ENCODE measurements at places on chromosomes 13 and 19. TPM values are rescaled to one million over a fixed set of nuclear protein-coding genes. Genes with fewer than 3 reads are reported as not detected.

DNA sequence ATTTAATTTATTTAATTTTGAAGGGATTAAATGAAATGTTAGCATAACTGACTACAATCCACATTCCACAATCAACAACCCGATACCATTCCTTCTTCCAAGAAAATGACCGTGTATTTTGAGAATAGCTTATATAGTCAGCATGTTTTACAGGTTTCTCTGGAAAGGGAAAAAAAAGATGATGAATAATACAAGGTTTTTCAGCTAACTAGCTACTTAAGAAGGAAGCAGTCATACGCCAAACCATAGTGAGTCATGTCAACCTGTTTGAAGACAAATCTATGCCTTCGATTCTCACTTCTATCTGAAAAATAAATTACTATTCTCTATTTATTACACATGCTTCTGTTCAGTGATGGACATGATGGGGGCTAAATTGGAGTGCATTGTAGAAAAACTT is 258.6 kb downstream of the EFNB2 start:
- no peak for DNase-seq

DNA sequence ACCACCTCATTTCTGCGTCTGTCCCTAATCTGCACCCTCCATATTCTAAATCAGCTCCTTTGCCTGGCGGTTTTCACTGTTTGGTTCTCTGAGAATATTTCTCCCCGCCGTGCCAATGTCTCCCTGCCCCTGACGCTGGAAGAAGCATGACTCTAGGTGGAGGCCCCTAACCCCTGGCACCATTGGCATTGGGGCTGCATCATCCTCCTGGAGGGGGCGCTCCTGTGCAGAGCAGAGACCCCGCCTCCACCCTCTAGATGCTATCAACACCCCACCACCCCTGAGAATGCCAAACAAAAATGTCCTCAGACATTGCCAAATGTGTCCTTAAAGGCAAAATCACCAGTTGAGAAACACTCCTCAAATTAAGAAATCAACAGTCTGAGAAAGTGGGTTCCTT is 6.5 kb downstream of the ZSCAN5B start:
- no peak for DNase-seq

DNA sequence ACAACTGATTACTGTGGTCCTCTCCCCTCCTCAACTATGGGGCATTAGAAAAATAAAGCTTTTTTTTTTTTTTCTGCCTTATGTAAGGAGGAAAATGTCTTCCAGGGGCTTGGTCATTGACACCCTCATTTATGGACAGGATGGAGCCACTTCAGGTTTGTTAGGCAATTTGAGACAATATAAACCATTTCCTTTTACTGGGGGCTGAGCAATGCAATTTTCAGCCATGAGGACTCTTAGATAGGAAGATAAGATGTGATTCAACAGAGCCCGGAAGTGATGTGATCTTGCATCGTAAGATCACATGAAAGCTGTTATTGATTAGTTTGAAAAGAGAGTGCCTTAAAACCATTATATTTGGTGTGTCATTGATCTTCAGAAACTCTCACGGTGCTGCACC is 210.8 kb downstream of the OXGR1 start:
- DNase-seq: no peak

GGN gene
- total RNA-seq: 0.15 TPM

- DNase-seq: no peak
These were observed 211.7 kb upstream of the STARD13 start for GRCh38 chr13:33497146-33497845.

GRCh38 chr13:108777421-108778420 is 148.3 kb downstream of the MYO16 start:
- no peak for DNase-seq

GRCh38 chr13:51953347-51954195 is 57.7 kb downstream of the ATP7B start:
- no peak for DNase-seq

- no peak for DNase-seq
These were observed 170.8 kb downstream of the NUFIP1 start for GRCh38 chr13:44818428-44818827.

RABAC1 gene
- total RNA-seq: 74.7 TPM

DNA sequence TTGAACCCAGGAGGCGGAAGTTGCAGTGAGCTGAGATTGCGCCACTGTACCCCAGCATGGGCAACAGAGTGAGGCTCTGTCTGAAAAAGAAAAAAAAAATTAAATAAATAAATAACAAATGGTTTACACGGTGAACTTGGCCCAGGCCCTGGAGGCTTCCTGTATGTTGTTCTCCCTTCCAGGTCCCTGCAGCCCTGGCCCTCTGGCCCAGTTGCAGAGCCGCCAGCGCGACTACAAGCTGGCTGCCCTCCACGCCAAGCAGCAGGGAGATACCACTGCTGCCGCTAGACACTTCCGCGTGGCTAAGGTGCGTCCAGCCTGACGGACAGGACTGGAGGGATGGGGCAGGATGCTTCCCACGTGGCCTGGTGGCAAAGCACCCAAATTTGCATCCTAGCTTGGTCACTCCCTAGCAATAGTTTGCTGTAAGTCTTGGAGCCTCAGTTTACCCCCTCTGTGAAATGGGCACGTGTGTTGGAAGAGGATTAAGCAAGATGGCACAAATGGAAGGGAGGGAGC is 11.9 kb downstream of the CC2D1A start:
- no peak for DNase-seq

DNA sequence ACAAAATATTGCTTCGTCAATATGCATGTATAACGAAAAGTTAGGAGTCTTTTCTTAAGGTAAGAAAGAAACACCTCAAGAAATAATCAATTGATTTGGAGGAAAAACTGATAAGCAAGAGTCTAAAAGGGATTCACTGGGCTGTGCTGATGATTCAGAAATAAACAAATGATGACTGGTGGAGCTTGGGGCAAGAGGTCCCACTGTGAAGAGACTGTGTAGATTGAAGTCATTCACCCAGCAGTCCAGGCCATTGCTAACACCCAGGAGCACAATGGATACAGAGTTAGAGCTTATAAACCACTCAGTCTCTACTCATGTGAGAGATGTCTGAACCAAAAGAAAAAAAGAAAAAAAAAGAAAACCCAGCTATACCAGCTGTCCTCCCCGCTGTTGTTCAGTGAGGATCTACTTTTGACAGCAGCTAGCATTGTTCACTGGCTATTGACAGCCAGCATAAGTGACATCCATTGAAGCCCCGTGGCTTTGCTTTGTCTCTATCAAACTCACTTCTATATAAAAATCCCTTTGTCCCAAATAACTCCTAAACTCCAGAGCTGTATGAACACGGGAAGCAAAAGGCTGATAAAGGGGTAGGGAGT is 255.5 kb downstream of the KCTD12 start:
- DNase-seq: no peak

- no peak for DNase-seq
These were observed 65.3 kb downstream of the ABCC4 start for GRCh38 chr13:95235974-95236373.
